NCI-H1092 (cell line): ENCODE measurements at places on chromosomes 3 and 15.

DNA sequence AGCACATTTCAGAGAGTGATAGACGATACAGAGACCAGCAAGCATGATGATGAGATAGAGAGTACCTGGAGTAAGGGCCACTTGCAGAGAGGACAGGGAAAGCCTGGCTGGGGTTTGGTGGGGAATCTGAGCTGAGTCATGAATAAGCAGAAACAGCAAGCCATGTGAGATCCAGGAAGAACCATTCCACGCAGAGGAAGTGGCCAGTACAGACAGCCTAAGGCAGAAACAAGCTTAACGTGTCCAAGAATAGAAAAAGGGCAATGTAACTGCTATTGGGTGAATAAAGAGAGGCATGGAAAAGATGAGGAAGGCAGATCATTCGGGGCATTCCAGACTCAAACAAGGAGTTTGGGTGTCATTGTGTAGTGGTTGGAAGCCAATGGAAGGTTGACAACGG is 816.3 kb upstream of the CFAP20DC start:
- DNase-seq = no peak

GRCh38 chr15:50247819-50248655 is 17.5 kb downstream of the HDC start:
- DNase-seq = no peak

DNA sequence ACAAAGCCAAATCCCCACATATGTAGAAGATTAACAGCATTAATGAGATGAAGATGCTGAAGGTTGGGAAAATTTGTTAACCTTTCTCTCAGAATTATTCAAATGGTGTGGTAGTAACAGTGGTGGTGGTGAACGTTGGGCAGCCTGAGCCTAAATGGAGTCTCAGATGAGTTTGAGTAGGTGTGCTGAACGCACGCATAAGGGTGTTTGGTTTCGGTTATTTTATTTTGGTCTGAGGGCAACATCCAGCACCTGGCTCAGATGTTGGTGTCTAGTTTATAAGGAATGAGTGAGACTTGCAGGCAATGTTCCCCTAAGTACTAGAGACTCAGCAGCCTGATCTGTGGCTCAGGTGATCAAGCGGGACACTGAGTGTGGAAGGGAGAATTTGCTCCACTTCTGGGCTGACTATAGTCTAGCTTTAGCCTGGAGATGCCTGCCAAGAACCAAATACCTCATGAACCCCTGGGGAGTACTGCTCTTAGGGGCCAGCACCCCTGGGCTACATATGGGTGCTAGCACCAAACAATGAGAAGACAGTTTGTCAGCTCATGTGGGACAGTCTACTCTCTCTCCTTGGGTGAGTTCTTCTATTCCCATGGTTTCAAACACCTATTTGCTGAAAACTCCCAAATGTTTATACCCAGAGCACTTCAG is 39.5 kb upstream of the ATP2C1 start:
- no peak for DNase-seq

DNA sequence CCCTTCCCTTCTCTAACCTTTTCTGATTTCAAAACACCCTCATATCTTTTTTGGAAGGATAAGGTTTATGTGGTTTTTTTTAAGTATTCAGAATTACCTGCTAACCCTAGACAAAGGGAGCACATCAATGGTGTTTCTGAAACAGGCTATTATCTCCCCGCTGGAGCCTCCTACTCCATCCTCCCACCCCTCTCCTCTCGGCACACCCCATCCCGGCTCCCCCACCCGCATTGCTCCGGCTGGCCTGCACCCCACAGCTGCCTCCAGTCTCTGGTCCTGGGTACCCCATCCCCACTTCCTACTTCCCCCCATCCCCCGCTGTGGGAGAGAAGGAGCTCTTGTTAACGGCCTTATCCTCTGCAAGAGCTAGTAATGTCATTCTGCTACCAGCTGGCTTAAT is 59.2 kb downstream of the PDIA5 start:
- DNase-seq = no peak

- DNase-seq = peak; percentile 25
Measured at GRCh38 chr15:87672309-87673288, 583.9 kb downstream of the NTRK3 start.

GRCh38 chr15:98076021-98076816 is 115.7 kb downstream of the ARRDC4 start:
- DNase-seq = no peak

- DNase-seq = no peak
Measured at GRCh38 chr3:57644740-57645139, 47.6 kb upstream of the ARF4 start.

GRCh38 chr3:126618021-126618420 is 36.9 kb downstream of the TXNRD3 start:
- DNase-seq = no peak

DNA sequence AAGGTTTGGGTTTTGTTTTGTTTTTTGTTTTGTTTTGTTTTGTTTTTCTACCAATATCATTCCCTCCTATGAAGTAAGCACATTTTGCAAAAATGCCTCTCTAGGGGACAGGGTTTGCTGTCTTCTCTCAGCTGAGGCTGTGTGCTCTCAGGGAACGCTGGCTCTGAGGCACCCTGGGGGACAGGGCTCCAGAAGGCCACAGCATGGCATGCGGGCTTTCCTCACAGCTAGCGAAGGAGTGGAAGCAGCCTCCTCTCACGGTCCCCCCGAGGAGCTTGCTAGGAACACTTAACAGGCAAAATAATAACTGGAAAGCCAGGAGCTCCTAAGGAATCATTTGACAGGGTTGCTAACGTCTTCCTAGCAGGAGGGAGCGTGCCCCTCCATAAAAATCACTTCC is 227.7 kb upstream of the ST8SIA2 start:
- no peak for DNase-seq

DNA sequence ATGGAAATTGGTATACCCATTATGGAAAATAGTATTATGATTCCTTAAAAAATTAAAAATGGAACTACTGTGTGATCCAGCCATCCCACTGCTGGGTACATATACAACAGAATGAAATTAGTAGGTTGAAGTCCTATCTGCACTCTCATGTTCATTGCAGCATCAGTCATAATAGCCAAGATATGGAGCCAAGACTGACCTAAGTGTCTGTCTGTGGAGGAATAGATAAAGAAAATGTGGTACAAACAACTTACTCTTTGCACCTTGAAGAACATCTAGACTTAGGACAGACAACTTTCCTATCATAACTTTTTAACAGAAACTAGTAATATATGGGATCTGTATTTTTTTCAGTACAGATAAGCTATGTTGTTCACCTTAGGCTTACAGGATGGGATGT is 30.0 kb upstream of the PPARG start:
- DNase-seq = no peak

DNA sequence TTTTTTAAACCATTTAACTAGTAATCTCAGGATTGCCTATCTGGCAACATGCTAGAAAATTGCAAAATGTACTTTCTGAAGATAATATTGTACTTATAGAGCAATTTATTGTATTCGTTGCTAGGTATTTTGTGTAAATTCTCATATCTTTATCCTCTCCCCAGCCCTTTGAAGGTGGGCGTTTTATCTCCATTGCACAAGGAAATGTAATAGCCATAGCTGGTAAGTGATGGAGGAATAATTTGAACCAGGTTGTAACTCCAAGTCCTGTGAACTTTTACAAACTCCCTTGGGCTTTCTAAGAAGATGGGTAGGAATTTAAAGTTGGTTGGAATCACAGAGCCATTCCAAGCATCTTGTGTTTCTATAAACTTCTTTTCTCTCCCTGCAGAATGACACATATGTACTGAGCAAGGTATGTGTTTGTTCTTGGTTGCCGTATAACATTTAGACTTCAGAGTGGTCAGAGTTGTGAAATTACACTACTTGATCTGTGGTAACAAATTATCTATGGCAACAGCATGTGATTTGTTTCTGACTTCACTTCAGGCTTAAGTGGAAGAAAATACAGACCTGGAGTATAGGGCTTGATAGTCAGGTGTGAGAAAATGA is 170.9 kb downstream of the AKAP13 start:
- DNase-seq = no peak

DNA sequence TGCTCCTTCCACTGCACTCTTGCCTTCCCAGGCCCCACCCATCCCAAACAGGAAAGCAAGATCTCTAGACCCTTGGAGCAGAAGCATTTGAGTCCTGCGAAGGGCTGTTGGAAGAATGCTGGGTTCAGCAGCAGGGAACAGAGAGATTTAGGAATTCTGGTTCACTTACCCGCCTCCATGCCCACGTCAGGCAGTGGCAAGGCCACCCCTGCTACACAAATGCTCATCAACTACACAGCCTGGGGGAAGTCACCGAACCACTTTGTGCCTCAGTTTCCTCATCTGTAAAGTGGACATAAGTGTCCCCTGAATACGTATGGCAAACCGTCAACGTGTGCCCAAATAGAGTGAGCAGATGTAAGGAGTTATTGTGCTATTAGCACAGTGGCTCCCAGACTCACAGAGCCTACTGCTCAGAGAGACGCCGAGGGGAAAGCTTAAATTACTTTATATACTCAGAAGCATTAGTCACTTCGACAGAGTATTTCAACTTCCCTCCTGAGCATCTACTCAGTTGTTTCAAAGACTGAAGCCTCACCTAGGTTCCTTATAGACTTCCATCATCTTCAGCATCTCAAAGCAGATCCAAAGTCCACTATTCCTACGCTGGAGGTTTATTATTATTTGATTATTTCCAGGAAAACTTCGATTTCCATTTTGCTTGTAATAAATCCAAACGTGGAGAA is 905 bp downstream of the HOMER2 start:
- no peak for DNase-seq
